ENCODE measurements at places on chromosomes 11 and 22. TPM values are rescaled to one million over a fixed set of nuclear protein-coding genes. Genes with fewer than 3 reads are reported as not detected.

Gene TNNT3
- total RNA-seq = 19.1 TPM

Gene EFCAB6
- total RNA-seq = 0.17 TPM

Gene EHF
- total RNA-seq = not detected

Gene PAMR1
- not detected for total RNA-seq

DNA sequence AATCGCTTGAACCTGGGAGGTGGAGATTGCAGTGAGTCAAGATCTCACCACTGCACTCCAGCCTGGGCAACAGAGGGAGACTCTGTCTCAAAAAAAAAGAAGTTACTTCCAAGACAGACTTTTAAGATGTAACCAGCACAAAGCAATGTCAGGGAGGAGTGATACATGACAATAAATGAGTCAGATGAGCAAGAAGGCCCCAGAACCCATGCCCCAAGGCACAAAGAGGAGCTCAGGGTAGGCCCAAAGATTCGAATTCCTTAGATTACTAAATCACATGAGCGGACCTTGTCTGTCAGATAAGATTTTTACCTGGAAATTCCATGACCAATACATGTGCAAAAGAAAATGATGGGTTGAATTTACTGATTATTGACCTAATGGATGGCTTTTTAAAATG lies 10.5 kb upstream of the JHY start:
- DNase-seq = no peak

- no peak for DNase-seq
Measured at GRCh38 chr11:31424652-31425051, 55.0 kb downstream of the DNAJC24 start.

DNA sequence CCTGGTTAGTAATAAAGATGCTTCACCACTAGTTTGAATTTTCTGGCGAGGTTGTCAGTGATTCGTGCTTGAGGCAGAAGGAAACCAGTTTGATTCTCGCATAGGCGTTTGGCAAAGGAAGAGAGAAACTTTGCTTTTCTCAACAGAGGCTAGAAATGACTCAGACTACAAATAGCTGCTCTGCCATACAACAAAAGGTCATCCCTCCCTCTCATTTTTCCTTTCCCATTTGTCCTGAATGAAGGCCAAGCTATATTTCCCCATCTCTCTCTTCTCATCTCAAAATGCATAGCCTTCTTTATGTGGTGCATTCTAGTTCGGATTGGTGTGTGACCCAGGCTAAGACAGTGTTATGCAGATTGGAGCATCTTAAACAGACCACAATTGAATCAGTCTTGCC lies 741.4 kb downstream of the NTM start:
- DNase-seq = no peak

GRCh38 chr22:31127181-31127772 lies 4.5 kb downstream of the INPP5J start:
- DNase-seq = no peak

- no peak for DNase-seq
Measured at GRCh38 chr11:125384825-125385224, 111.2 kb downstream of the FEZ1 start.

DNA sequence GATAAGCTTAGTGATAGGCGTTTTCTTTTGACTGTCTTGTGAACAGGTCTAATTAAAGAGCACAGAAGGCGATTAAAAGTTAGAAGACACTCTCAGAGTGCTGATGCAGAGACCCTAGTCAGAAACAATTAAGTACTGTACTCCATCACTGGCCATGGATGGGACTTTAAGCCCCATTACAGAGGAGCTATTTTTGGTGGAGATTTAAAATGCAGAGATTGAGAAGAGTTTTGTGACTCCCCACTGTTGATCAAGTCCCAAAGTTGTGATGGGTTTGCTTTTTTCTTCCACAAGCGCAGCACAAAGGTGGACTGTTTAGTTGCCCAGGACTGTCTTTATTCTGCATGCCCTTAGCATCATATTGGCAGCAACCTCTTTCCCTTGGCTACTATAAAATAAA lies 978 bp downstream of the LUZP2 start:
- DNase-seq = no peak

GRCh38 chr11:56700242-56700913 lies 1.5 kb downstream of the OR9G1 start:
- DNase-seq = no peak

- no peak for DNase-seq
Measured at GRCh38 chr11:74220376-74220775, 49.3 kb downstream of the PPME1 start.

GRCh38 chr11:77377734-77378133 lies 76.2 kb upstream of the GDPD4 start:
- no peak for DNase-seq

DNA sequence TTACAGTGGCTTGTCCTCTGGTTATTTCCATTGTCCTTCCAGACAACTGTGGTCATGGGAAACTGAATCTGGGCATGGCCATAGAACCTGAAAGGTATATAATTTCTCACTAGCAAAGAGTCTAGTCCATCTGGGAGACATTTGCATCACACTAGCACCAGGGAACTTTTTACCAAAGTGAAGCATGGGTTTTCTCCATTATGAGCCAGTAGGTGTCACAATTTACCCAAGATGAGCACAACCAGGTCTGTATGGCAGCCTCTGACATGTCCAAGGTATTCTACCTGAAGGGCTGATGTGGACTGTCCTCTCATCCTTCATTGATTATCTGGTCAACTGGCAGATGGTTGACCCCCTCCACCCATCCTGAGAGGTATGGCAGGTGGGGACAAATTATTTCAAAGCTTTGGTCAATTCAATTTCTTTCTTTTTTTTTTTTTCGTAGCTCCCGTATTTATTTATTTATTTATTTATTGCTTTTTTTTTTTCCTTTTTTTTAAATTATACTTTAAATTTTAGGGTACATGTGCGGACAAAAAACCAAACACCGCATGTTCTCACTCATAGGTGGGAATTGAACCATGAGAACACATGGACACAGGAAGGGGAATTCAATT lies 425.9 kb downstream of the TMEM135 start:
- DNase-seq = no peak

- no peak for DNase-seq
Measured at GRCh38 chr11:93536101-93536861, 6.9 kb downstream of the SMCO4 start.

DNA sequence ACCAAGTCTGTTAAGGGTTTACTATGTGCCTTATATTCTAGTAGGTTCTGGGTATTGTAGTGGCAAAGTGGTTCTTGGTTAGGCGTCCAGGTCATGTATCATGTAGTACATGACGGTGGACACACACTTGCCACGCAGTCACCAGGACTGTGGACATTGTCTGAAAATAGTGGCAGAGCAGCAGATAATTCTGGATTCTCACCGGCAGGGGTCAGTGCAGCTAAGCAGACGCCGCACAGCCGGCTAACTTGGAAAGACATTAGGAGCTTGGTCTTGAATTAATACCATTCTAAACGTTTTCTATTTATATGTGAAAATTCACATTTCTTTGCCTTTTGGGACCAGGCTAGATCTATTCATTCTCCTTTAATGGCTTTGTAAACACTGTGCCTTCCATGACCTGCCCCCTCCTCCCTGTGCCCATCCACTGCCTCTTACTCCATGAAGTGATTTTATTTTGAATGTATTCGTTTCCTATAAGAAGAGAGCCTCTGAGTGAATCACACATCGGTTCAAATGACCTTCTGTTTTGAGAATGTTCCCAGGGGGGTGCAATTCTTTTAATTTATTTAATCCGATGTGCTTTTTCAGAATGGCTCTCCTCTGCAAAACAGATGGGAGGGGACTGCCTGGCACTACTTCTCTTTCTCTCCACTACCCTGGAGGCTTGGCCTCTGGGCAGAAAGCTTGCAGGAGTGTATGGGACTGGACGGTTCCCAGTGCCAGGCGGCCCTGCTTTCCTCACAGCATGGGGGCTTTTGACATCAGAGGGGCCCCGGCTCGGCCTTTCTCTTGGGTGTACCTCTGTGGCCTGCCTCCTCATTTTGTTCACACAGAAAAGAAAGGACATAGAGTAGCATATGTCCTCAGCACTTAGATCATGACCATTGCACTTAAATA lies 378.0 kb downstream of the NTM start:
- DNase-seq = peak; percentile 15

DNA sequence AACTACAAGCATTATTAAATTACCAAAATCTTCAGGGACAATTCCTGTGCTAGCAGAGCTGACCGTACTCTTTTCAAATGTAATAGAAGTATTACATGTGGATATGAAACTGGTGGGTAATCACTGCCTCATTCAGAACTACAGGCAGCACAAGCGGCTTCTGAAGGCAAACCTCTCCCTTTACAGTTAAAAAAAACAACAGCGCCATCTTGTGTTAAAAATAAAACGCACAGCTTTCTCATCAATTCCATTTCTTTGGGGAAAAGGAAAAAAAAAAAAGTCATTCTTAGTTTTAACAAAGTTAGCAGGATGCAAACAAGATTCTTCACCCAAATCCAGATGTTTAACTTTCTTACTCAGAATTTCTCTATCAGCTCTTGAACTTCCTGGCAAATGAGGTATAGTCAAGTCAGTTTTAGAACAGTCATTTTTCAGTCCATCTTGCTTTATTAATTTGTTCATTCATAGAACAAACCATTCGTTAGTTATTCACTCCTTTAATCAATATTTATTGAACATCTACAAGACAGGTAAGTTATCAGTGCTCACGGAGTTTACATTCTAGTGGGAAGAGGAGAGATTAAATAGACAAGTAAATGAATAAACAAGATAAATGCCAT lies 331.8 kb upstream of the MPPED2 start:
- DNase-seq = no peak

DNA sequence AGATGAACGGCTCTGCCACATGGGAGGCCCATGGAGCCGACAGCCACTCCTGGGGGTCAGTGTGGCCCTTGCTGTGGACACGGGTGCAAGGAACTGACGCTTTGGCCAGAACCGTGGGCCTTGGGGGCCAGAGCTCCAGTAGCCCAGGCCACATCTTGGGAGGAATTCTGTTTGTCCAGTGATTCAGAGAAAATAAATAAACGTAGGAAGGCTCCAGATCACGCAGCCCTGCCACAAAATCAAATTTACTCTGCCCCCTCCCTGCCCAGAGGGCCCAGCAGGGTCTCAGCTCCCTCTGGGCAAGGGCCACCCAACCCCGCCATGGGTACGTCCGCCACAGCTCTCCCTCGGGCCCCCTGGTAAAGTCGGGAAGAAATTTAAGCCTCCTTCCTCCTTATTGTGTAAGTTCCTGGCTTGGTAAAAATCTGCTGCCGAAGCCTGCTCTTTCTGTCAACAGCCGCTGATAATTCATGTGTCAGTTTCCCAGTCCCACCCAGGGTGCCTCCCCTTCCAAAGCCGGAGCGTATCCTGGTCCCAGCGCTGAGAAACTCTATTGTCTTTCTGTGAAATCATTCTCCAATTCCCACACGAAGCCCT lies 6.9 kb upstream of the MUC5AC start:
- DNase-seq = no peak
